Stimulated activated CD8-positive, alpha-beta memory T cell treated with anti-CD3 and anti-CD28 coated beads, Interleukin-15, amount 100 ng/mL, for 48 hours (primary cell): ENCODE measurements at places on chromosomes 4 and X.

- no peak for DNase-seq
Observed at GRCh38 chrX:68865300-68865699, 36.5 kb downstream of the EFNB1 start.

GRCh38 chr4:171288816-171289432, 524.3 kb upstream of the GALNTL6 start:
- DNase-seq = no peak

DNA sequence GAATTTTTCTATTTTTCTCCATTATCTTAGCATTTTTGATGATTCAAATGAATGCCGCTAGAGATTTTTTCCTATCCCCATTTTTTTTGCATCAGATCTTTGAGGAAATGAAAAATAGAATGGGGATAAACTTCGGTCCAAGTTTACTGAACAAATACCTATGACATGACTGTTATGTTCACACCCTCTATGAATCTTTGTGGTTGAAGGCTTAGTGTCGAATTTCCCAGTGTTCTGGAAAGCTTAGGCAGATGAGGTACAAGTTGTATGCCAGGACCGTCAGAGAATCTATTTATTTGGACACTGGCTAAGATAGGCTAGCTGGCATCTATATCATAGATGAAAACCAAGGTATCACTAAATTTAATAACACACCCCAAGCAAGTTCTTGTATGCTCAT, 123.4 kb downstream of the SPCS3 start:
- no peak for DNase-seq

DNA sequence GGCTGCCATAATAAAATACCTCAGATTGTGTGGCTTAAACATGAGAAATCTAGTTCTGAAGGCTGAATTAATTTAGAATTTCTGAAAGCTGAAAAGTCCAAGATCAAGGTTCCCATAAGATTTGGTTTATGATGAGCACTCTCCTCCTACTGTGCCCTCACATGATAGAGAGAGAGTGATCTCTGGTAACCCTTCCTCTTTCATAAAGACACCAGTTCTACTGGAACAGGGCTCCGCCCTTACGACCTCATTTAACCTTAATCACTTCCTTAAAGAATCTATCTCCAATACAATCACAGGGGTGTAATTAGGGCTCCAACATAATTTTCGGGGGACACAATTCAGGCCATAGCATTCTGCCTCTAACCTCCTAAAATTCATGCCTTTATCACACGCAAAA, 194.0 kb upstream of the MAB21L2 start:
- DNase-seq = no peak

DNA sequence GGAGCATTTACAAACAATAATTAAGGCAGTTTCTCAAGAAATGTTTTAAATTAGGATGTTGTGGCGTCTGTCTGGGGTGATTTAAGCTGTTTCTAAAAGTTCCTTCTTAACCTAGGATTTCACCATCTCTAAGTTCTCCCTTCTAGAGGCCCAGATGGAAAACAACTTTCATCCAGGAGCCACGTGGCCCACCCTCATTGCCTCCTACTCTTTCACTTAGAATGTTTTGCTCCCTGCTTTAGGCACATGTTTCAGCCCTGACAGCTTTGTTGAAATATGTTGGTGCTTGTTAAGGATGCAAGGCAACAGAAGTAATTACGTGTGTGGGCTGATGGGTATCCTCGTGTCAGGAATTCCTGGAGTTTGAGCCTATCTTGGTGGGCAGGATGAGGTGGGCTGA, 131.3 kb downstream of the GUCY2F start:
- DNase-seq = no peak

DNA sequence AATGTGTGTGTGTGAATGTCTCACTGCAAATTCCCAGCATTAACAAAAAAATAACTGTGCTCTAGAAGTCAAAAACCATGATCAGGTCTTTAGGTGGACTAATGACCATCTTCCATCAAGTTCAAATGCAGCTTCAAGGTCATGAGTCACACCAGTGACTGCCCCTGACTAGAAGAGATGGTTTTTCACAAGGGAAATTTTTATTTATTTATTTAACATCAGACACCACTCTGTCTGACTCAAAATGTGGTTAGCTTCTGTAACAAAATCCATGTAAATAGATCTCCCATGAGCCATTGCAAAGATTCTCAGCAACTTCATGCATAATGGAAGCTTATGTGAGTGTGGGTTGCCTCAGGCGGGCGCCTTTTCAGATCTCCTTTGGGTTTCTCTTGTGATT, 219.2 kb downstream of the KIT start:
- no peak for DNase-seq

GRCh38 chr4:6962211-6963041, 52.8 kb downstream of the TBC1D14 start:
- DNase-seq = no peak

DNA sequence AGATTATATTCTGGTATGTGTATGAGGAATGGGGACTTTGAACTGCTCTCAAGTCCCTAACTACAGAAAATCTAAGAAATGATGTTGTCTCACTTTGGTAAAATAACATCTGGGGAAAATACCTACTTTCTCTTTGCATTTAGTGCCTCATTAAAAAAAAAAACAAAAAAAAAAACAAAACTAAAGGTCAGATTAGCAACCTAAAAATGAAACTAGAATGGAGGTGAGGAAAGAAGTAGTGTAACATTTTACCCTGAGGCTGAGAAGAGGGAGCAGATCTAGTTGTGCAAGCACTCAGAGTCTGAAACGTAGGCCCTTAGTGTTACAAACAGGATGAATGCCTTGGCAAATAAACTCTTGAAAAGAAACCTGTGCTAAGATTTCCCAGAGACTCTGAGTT, 56.0 kb downstream of the VGLL1 start:
- DNase-seq = no peak

- no peak for DNase-seq
Observed at GRCh38 chrX:103073467-103073866, 9.5 kb upstream of the BEX1 start.

- DNase-seq = no peak
Observed at GRCh38 chr4:73943555-73943954, 38.3 kb downstream of the PF4 start.

- DNase-seq = no peak
Observed at GRCh38 chr4:55029821-55030503, 95.4 kb downstream of the KDR start.

DNA sequence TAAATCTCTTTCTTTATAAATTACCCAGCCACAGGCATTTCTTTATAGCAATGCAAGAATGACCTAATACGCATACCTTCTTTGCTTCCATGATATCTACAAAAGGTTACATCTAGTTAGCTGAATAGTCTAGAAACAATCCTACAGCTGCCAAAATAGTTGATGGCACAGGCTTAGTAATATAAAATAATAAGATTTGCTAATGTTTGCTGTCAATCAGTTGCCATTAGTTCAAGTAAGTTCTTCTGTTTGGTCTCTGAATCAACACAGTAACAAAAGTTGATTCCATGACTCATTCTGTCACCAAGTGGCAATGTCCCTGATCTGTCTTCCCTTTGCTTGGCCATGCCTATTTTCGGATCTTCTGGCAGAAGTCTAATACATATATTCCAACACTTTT, 470.2 kb downstream of the SPRY1 start:
- no peak for DNase-seq

GRCh38 chr4:102734116-102734515, 26.7 kb downstream of the MANBA start:
- no peak for DNase-seq
